Ovary (tissue), 10 donors: ENCODE measurements at places on chromosomes 2 and 18. TPM values are rescaled to one million over a fixed set of nuclear protein-coding genes. Genes with fewer than 3 reads are reported as not detected.

Gene OTOF
- polyA plus RNA-seq: 0.16 TPM

Gene PMS1
- 12.2 TPM for polyA plus RNA-seq

Gene EVA1A
- polyA plus RNA-seq: 0.80 TPM

Gene LYPD6
- 0.57 TPM for polyA plus RNA-seq

Gene IHH
- 1.6 TPM for polyA plus RNA-seq

Gene TMEM178A
- polyA plus RNA-seq: 7.0 TPM

Gene NCKAP1
- 59.9 TPM for polyA plus RNA-seq

Gene SLC4A3
- 83.6 TPM for polyA plus RNA-seq

Gene C1GALT1C1L
- polyA plus RNA-seq: 1.3 TPM

Gene TM4SF20
- polyA plus RNA-seq: not detected

Gene CRIM1
- 38.4 TPM for polyA plus RNA-seq

Gene TDRD15
- not detected for polyA plus RNA-seq

Gene COPS8
- 43.9 TPM for polyA plus RNA-seq

Gene ST6GAL2
- polyA plus RNA-seq: 3.0 TPM

Gene IL36B
- polyA plus RNA-seq: not detected

Gene FAM124B
- polyA plus RNA-seq: 2.7 TPM

Gene CHAC2
- polyA plus RNA-seq: 1.1 TPM
